ENCODE measurements at places on chromosomes 12 and 14.

DNA sequence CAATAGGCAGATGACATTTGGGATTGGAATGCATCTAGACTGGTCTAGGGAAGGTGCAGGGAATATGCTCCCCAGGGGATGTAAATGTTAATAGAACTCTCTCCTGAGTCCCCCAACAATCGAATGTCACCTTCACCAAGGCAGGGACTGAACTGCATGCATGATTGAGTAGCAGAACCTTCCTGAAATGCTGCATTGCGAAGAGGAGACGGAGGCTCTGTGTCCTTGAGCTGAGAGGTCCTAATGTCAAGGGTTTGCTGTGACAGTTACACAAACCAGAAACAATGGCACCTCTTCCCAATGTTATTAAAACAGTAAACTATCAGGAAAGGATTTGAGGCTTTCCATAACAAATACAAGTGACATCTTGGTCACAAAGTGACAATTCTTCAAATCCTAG, 117.5 kb upstream of the SFSWAP start:
- DNase-seq = no peak

- DNase-seq = no peak
Measured at GRCh38 chr14:61977217-61977616, 215.0 kb downstream of the SNAPC1 start.

DNA sequence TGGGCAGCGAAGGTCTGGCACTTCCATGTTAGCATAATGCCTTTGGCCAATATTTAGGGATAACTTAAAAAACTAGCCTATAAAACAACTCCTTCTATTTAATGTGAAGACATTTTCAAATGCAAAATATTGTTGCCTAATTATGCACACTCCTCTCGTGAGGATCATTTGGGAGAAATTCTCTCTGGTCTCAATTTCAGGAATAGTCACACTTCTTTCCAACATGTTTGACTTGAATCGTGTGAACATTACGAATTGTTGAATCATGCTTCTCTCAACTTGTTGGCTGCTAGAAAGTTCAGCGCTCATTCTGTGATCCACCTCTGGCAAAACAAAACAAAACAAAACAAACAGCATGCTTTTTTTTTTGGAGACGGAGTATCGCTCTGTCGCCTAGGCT, 313.2 kb downstream of the SEC23A start:
- DNase-seq = no peak

GRCh38 chr12:96404696-96405095, 4.5 kb upstream of the CDK17 start:
- no peak for DNase-seq

- no peak for DNase-seq
Measured at GRCh38 chr14:96827290-96827689, 30.1 kb downstream of the VRK1 start.

GRCh38 chr12:130236446-130236845, 74.2 kb downstream of the FZD10 start:
- DNase-seq = no peak

GRCh38 chr14:93857081-93857480, 68.8 kb upstream of the PRIMA1 start:
- DNase-seq = no peak

GRCh38 chr12:62525271-62525670, 58.6 kb downstream of the MON2 start:
- no peak for DNase-seq

- no peak for DNase-seq
Measured at GRCh38 chr12:64800640-64801039, 23.8 kb upstream of the TBC1D30 start.

DNA sequence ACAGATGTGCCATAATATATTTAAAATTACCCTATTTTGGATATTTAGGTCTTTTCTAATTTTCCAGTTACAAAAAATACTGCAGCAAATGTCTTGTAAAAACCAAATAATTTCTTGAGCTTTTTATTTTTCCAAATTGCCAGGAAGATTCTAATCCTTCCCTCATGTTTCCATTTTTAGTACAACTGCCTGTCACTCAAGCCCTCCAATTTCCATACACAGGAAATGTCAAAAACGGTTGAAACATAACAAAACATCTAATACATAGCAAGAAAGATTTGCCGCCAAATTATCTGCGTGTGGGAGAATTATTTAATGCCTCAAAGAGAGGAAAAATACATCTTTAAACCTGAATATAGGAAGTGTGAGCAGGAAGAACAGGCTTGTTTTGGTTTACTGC, 2.3 kb upstream of the FOXJ2 start:
- DNase-seq = no peak

- DNase-seq = no peak
Measured at GRCh38 chr12:72318341-72318740, 46.2 kb downstream of the TRHDE start.

GRCh38 chr14:50806241-50806933, 24.6 kb downstream of the NIN start:
- no peak for DNase-seq

DNA sequence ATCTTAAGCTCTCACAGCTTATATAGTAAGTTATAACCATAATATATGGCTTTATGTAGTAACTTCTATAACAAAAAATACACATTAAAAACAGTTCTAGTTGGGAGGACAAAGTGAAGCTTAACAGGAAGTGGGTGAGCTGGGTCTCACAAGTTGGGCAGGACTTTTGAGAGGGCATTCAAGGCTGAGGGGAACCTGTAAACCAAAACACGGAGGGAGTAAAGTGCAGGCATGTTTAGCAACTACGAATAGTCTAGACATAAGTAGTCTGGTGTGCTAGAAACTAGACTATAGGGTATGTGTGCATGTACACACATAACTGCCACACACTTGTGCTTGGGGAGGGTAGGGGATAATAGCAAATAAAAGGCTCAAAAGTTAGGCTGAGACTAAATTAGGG, 14.2 kb upstream of the NEK9 start:
- no peak for DNase-seq

GRCh38 chr12:114499338-114499737, 93.4 kb upstream of the TBX5 start:
- no peak for DNase-seq
